Stimulated activated CD4-positive, alpha-beta T cell treated with anti-CD3 and anti-CD28 coated beads, Interleukin-12 subunit alpha, Interleukin-12 subunit beta, amount 100 ng/mL, for 48 hours (primary cell): ENCODE measurements at places on chromosomes 4 and X.

- DNase-seq, result no peak
Measured at GRCh38 chrX:10903523-10903922, 207.6 kb upstream of the HCCS start.

GRCh38 chrX:3779546-3779945 lies 66.1 kb upstream of the PRKX start:
- DNase-seq, result no peak

DNA sequence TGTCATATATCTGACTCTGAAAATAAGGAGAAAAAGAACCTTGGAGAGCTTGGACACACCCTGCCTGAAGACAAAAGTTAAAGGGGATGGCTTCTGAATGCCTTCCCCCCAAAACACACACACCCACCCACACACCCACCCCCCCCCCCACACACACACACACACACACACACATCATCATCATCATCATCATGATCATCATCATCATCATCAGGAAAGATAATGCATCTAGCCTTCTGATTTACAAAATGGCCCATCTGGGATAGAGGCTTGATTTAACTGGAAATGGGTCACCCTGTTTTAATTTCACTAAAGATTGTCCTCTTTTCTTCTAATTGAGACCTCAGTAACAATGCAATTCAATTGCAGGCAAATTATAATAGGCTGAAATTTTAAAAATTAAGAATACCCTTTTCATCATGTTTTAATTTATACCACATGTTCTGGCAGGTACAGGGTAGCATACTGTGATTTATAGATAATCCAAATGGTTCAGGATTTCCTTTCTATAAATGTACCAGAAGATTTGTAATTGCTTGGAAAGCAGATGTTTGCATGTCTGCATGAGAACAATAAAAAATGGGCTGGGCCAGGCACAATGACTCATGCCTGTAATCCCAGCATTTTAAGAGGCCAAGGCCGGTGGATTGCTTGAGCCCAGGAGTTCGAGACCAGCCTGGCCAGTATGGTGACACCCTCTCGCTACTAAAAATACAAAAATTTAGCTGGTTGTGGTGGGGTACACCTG lies 56.5 kb downstream of the TRIM2 start:
- DNase-seq, result no peak

DNA sequence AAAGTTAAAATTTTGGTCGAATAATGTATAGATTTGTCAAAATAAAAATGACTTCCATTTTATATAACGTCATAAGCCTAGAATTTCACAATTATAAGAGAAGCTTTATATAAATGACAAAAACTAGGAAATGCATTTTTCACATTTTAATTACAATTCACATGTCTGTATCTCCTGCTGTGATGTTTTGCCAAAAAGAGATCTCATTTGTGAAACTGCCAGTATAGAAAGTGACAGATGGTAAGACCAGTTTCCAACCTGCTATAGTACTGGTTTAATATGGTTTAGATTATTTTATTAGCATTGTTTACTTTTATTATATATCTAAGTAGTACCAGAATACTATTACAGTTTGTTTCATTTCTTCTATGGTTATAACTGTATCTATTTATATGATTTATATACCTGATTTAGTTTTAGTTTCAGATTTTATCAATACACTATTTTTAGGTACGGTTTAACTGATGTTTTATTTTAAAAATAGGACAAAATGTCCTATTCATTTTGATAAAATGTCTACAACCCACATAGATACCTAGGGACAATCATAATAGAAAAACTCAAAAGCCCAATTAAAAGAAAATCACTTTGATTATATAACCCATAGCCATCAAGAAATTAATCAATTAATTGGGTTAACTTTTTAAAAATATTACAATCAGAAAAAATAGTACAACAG lies 5.4 kb upstream of the CCSER1 start:
- no peak for DNase-seq

DNA sequence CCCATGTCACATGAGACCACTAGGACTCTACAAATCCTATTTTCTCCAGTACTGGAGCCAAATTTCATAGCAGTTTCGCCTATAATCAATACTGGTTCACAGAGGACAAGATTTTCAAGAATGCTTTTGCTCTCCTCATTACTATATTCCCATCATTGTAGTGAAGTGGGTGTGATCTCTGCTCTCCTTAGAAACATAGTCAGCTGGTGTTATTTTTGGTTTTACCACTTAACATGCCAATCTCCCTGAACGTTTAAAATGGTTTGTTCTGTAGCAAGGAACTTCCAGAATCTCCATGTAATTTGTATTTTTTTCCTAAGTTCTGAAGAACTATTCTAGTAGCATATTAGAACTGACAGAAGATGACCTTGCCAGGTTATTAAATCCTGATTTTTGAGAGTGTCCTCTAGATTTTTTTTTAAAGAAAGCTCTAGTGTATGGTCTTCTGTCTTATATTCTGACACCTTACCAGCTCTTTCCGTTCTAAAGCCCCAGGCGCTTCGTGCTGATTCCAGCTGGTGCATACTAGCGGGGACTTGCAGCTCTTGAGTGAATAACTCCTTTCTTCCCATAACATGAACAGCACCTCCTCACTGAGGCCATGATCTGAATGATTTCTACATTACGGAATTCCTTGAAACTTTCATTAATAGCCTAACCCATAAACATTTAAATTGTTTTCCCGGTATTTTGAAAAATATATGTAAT lies 1372.9 kb downstream of the TECRL start:
- no peak for DNase-seq

- no peak for DNase-seq
Measured at GRCh38 chr4:38099020-38099600, 138.9 kb downstream of the PTTG2 start.

- no peak for DNase-seq
Measured at GRCh38 chr4:113051361-113051760, 1.9 kb downstream of the ANK2 start.

DNA sequence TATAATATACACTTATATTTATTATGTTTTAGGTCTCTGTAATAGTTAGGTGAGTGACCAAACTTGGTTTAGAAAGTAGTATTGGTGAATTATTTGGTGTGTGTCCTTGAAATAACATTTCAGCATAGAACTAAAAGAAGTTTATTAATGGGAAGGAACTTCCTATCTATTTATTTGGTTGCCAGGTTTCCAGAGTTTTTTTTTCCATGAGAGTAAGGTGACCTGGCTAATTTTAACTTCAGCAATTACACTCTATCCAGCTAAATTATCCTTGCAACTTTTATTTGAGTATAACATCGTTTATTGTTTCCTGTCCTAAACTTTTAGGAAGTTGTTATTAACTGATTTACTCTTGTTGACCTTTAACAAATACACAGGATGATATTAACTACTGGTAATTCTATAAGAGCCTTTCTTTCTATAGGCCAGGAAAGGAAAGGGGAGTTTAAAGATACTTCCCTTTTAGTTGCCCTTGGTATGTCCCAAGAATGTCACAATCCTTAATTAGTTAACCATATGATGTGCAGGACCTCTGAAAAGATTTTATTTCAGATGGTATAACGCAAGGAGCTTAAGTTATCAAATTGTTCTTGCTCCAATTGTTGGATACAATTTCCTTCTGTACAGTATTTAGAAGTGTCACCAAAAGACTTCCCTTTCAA lies 18.9 kb downstream of the PRDM8 start:
- DNase-seq, result no peak

- no peak for DNase-seq
Measured at GRCh38 chr4:84531689-84532088, 32.6 kb upstream of the NKX6-1 start.

DNA sequence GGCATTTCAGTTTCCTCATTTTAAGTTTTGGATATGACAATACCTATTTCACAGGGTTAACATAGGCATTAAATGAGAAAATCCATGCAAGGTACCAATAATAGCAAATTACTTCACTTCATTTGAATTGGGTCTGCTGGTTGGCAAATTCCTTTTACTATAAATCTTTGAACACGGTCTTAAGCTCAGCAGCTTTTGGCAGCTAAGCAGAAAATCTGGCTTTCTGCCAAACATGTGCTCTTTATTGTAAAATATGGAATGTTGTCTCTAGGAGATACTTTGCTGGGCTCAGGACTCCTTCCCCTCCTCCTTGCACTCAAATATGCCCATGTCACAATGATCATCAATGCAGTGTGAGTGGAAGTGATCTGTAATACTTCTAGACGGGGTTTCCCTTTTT lies 16.8 kb upstream of the DMP1 start:
- DNase-seq, result no peak
